ENCODE measurements at places on chromosomes 12 and 14. TPM values are rescaled to one million over a fixed set of nuclear protein-coding genes. Genes with fewer than 3 reads are reported as not detected.

P2RX2 gene
- not detected for total RNA-seq

TGM1 gene
- total RNA-seq: 3.7 TPM

KRT3 gene
- total RNA-seq: not detected

LRRC74A gene
- total RNA-seq: not detected

LRIG3 gene
- total RNA-seq: not detected

TMEM119 gene
- total RNA-seq: not detected

SLC2A13 gene
- total RNA-seq: 6.5 TPM

SDR39U1 gene
- total RNA-seq: 58.1 TPM

DEGS2 gene
- 0.42 TPM for total RNA-seq

TMEM132D gene
- not detected for total RNA-seq

MUCL1 gene
- not detected for total RNA-seq

SLC2A14 gene
- total RNA-seq: 0.13 TPM

DNA sequence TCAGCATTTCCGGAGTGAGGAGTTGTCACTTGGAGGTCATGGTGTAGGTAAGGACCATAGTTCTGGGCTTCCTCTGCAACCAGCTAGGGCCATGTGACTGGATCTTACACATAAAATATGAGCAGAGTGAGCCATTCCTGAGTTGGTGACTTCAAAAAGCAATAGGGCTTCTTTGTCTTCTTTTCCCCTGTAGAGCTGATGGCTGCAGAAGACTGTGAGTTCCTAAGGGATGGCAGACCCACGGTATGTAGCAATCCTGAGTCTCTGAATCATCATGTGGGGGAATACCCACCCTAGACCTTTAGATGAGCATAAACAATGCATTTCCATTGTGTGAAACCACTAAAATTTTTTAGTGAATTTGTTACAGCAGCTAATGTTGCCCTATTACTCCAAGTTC lies 151.1 kb upstream of the TBX3 start:
- no peak overlapping the region for H3K4me3 ChIP-seq
- no peaks in the 10 kb centered on the region for H3K4me1 ChIP-seq
- no peak overlapping the region for H3K27ac ChIP-seq
- no peaks in the 10 kb centered on the region for H3K27me3 ChIP-seq
- H3K36me3 ChIP-seq: no peaks in the 10 kb centered on the region

GRCh38 chr12:127883013-127883412 lies 384.0 kb upstream of the TMEM132C start:
- no peak for DNase-seq
- H3K27me3 ChIP-seq: no peaks in the 10 kb centered on the region
- H3K36me3 ChIP-seq: no peaks in the 10 kb centered on the region
- H3K27ac ChIP-seq: no peak overlapping the region

DNA sequence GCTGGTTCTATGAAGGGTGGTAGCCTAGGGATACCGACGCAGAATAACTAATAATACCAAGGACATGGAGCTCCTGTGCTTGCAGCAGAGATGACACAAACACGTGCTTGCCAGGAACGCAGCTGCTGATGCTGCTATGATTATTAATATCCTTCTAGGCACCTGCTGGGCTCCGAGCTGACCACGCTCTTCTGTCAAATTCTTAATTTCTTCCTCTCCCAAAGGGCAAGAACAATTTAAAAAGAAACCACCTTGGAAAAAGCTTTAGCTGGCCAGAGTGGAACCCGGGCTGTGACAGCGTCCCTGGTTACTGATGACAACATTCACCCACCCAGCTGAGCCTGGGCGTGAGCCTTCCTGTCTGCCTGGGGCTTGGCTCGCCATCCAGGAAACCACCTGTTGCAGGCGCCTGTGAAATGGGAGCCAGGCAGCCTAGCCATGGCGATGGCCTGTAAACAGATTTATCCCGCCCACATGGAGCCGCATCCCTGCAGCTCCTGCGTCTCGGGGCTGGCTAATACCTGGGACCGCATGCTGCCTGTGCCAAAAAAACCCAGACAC lies 28.8 kb downstream of the CLMN start:
- no peaks in the 10 kb centered on the region for H3K36me3 ChIP-seq
- H3K27ac ChIP-seq: no peak overlapping the region
- no peaks in the 10 kb centered on the region for H3K27me3 ChIP-seq
- DNase-seq: no peak

GRCh38 chr12:53383258-53383657 lies 3.3 kb downstream of the SP1 start:
- no peak for DNase-seq
- peak overlapping the region; percentile 3 for H3K27ac ChIP-seq
- peaks cover 26% of the 10 kb centered on the region for H3K36me3 ChIP-seq
- peak overlapping the region; percentile 26 for H3K4me3 ChIP-seq
- H3K4me1 ChIP-seq: peaks cover 65% of the 10 kb centered on the region

- no peaks in the 10 kb centered on the region for H3K36me3 ChIP-seq
- no peaks in the 10 kb centered on the region for H3K27me3 ChIP-seq
- H3K4me3 ChIP-seq: no peak overlapping the region
- no peak overlapping the region for H3K27ac ChIP-seq
Observed at GRCh38 chr14:50345846-50346422, 33.8 kb downstream of the DMAC2L start.

- H3K36me3 ChIP-seq: no peaks in the 10 kb centered on the region
- no peak overlapping the region for H3K4me3 ChIP-seq
- no peaks in the 10 kb centered on the region for H3K27me3 ChIP-seq
- H3K27ac ChIP-seq: no peak overlapping the region
- H3K4me1 ChIP-seq: no peaks in the 10 kb centered on the region
- no peak for DNase-seq
Observed at GRCh38 chr12:80268924-80269749, 169.8 kb downstream of the OTOGL start.

- no peak for DNase-seq
- no peak overlapping the region for H3K27ac ChIP-seq
- no peak overlapping the region for H3K4me3 ChIP-seq
- no peaks in the 10 kb centered on the region for H3K36me3 ChIP-seq
Observed at GRCh38 chr12:61044766-61045165, 1215.4 kb upstream of the USP15 start.

DNA sequence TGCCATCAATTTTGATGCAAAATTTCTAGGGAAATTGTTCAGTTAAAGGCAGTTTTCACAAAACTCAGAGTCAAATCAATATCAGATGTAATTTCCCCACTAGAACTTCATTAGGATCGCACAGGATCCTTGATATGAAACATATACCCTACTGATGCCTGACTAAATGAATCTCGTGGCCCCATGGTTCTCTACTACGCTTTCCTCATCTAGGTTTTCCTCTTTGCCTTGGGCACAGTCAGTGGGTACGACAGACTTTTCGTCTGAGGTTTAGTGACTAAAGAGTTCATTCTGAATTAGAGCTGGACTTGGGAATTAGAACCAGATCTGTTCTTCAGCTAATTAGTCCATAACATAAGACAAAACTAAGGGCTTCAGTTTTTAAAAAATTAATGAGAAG lies 42.5 kb upstream of the GNPNAT1 start:
- no peaks in the 10 kb centered on the region for H3K36me3 ChIP-seq
- no peak overlapping the region for H3K27ac ChIP-seq
- H3K4me3 ChIP-seq: no peak overlapping the region
- DNase-seq: no peak
- no peaks in the 10 kb centered on the region for H3K27me3 ChIP-seq

All from CD8-positive, alpha-beta memory T cell (primary cell).